ENCODE measurements at places on chromosomes 5 and 9.

DNA sequence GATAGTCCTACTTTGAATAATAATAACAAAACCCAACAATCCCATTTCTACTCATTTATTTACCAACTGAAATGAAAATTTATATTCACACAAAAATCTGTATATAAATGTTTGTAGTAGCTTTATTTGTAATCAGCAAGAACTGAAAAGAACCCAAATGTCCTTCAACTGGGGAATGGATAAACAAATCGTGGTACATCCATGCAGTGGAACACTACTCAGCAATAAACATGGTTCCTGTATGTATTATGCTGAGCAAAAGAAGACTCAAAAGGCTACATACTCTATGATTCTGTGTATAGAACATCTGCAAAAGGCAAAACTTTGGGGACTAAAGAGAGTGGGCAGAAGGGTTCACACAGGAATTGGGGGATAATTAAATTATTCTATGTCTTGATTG lies 136.1 kb upstream of the HAND1 start:
- DNase-seq = no peak

DNA sequence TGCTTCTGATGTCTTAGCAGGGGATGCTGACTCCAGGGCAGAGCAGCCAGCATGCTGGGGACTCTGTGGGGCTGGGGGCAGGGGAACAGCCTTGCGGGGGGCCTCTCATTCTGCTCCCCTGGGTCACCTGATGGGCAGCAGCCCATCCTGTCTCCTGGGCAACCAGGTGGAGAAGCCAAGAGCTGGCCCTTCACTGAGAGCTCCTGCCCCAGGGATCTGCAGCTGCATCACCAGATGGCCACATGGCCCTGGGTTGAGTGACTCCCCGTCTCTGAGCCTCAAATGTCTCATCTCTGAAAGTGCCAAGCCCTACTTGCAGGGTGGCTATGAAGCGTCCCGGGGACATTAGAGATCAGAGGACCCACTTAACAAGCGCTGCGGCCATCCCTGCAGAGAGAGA lies 49.1 kb downstream of the LRSAM1 start:
- no peak for DNase-seq

DNA sequence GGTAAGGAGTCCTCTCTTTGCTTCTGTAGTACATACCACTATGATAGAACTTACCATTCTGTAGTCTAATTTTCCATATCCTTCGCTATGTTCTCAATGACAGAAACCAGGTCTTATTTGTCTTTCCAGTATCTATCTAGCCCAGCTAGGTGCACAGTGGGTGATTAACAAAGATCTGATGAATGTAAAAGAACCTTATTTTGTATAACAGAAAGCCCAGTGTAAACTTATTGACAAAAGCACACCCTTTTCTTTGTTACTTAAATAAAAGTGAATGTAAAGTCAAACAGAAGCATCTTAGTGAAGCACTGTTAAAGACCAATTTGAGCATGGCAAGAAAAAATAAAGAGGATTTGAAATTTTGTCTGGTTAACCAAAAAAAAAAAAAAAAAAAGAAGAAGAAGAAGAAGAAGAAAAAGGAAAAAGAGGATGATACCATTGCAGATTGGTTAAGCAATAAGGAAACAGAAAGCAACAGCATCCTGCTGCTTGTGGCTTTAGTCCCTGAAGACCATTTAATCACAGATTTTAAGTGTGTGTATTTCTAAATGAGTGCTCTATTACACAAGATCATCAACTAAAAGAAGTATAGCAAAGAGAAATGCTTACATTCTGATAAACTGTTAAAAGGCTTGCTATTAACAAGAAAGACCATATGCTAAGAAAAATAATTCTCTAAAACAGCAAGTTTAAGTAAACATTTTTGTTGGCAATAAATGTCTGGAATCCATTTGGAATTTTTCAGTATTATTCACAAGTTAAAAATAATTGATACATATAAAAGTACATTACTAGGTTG lies 21.2 kb downstream of the MEGF9 start:
- no peak for DNase-seq

DNA sequence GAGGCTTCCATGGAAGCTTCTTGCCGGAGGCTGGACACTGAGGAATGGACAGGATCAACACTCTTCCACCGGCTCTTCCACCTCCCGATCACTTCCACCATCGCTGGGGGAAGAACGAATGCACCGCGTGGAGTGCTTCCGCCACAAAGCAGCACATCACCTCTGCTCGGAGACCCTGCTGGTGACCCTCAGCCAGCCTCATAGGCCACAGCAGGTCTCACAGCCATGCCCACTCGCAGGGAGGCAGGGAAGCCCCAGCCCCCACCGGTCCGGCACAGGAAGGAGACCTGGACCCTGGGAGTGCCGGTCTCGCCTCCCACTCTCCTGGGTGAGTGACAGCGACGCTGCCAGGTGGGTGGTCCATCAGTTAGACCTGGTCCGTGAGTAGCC lies 4.7 kb downstream of the MRPL36 start:
- DNase-seq = no peak

GRCh38 chr5:83097689-83098231 lies 20.4 kb downstream of the XRCC4 start:
- DNase-seq = no peak

DNA sequence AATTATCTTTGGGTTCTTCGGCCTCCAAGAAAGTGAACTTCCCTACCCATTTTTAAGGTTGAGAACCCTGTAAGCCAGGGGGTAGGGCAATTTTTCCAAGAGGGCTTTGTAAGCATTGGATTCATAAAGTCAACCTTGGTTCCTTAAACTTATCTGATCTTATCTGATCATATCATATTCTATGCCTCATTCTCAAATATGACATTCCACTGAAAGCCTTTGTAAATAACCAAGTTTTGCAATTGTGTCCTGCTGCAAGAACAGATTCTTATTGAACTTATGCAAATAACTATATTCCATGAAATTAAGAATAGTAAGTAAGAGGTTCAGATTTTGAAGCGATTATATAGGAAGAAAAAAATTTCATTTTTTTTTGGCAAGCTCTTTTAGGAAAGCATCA lies 649.5 kb downstream of the LRRC70 start:
- DNase-seq = no peak

DNA sequence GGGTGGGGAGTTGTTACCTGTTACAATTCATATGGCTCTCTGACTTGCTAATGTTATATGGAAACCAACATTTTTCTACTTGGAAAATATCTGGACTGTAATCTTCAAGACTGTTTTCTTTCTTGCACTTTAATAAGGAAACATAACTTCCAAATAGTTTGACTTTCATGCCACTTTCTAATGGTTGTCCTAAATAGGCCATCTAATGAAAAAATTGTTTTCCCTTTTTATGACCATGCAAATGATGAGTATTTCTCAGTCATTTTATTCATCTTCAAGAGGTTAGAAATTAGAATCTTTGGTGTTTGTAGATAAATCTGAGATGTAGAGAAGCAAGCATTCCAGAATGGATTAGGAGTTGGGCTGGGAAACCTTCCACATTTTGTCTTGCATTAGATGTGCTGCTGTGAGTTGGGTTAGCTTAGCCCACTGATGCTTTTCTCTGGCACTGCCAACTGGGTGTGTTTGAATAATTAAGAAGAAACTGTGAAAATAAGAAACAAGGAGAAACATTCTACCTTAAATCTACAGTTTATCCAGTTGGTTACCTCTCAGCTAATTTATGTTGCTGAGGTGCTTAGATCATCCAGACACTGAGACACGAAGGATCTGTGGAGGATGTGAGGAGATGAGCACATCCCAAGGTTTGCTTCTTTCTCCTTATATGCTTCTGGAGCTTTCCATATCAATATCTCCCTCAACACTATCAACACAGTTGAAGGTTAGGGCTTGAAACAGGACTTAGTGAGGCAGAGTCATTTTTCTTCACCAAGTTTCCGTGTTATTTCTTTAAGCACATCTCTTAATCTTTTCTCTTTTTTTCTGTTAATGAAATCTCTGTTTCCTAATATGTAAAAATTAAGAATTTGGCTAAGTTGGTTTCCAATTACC lies 2.7 kb downstream of the RASGRF2 start:
- DNase-seq = no peak

GRCh38 chr5:120413686-120414085 lies 50.4 kb upstream of the PRR16 start:
- no peak for DNase-seq

- no peak for DNase-seq
Observed at GRCh38 chr9:137816531-137817235, 60.9 kb upstream of the CACNA1B start.

- DNase-seq = no peak
Observed at GRCh38 chr5:66529704-66530103, 66.5 kb upstream of the MAST4 start.

GRCh38 chr5:178237431-178238312 lies 5.1 kb upstream of the PHYKPL start:
- DNase-seq = no peak

DNA sequence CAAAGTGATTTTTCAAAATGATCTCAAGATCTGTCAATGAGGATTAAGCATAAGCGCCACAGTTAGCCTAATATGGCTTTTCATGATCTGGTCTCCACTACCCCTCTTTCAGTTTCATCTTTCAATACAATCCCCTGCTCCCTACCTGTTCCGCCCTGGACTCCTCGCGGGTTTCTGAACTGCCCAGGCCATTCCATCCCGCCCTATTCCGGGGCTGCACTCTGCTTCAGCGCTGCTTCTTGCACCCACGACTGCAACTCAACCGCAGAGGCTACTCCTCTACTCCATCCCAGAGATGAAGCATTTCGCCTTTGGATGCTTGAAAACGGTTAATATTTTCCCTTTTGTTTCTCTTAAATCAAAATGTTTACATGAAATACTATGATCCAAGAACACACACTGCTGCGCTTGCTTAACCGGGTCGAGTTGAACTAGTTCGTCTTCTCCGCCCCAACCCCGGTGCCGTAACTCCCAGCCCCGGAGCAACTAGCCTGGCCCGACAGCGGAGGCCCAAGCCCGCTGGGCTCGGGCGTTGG lies 716 bp upstream of the OTULIN start:
- DNase-seq = no peak

DNA sequence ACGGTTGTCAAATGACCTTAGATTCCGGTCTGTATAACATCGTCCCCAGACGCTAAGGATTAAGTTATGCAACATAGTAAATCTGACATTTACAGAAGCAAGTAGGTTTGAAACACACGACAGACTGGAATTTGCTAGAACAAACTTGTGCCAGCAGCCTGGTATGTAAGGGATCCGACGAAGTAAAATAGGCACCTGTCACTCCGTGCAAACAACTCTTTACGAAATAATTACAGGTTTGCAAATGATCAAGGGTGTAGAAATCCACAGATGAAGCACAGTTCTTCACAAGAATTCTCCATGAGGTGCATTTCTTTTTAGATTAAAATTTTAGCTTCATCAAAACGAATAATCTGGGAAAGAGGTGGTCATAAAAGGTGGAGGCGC lies 508 bp downstream of the MOCS2 start:
- no peak for DNase-seq

DNA sequence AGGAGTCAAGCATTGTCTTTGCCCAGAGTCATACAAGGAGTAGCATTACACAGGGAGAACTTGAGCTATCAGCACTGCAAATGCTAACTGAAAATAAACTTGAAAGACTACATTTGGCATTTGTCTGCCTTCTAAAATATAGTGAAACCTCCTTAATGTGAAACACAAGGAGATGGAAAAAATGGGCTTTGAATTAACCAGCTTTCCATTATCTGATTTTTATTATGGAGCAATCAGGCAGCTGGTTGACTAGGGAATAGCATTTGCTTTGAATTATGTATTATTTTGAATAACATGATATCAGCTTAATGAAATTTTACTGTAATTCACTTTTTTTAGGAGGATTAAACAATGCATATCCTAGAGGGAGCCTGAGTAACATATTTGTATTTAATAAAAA lies 130.8 kb downstream of the GDNF start:
- no peak for DNase-seq

DNA sequence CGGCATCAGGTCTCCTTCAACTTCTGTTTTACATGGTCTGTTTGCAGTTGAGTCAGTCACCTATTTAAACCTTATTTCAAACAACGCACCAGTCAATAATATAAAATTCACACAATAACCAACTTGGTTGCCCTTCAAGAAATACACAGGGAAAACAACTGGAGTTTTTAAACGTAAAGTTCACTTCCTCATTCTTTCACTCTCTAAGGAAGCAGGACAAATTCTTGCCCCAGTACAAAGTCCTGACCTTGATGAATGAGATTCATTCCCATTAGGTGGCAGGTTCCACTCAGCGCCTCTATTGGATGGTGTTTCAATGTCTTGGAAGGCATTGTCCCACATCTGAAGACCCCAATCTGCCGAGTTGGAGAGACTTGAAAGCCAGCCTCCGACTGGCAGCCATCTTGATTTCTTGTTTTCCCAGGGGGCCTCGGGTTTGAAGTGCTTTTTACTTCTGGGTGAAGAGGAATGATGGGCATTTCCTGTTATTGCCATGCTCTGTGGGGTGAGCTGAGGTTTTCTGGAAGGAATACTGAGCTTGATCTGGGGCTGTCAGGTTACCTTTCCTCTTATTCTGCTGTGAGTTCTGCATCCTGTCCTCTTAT lies 105.0 kb downstream of the ACER2 start:
- no peak for DNase-seq

DNA sequence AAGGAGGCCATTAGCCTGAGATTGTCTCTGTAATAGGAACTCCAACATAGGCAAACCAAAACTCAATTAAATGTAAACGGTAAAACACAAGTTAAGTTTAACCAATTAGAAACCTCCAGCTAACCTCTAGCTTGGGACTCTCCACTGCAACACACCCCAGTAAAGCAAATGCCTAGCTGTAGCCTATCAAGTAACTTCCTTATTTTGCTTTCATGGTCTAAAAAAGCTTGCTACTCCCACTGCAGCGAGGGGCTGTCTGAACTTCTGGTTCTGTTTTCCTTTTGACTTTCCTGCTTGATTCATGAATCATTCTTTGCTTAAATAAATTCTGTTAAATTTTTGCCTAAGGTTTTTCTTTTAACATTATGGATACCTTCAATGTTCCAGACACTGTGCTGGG lies 24.4 kb upstream of the C5orf46 start:
- no peak for DNase-seq

DNA sequence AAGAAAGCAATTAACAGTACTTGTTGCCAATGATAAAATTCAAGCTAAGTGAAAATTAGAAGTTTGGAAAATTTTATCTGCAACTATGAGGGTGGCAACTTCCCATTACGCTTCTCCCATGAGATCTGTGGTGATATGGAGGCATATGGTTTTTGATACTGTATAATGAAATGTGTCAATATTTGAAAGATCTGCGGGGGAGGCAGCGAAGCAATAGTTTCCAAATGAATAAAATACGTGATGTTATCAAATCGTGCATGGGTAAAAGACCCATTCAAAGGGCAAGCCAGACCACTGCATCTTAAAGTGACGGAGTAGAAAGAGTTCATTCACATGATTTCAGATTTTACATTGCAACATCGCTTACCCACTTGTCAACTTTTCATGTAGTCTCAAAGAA lies 20.9 kb upstream of the BOD1 start:
- no peak for DNase-seq

All from stimulated activated CD4-positive, alpha-beta T cell treated with anti-CD3 and anti-CD28 coated beads, Interleukin-1b, Interleukin-23, amount 100 ng/mL, for 4 hours (primary cell).